Activated naive CD4-positive, alpha-beta T cell treated with anti-CD3 and anti-CD28 coated beads, Interleukin-2, amount 10 ng/mL, durations not matched to agents 7 days and 5 days (primary cell): ENCODE measurements at places on chromosomes 4 and X.

DNA sequence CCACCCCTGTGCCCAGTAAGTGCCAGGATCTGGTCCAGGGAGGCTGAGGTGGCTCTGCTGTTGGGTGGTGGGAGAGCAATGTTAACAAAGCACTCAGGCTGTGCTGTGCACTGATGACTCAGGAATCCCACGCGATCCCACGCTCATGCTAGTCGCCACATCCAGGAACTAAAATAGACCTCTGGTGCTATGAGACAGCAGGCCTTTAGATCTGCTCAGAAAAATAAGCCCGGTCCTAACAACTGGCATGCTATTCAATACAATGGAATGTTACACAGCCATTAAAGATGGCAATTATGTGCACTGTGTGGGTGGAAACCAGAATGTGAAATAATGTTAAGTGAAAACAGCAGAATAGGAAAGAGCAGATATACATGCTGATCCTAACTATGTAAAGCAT is 26.0 kb downstream of the ARL13A start:
- no peak for DNase-seq

DNA sequence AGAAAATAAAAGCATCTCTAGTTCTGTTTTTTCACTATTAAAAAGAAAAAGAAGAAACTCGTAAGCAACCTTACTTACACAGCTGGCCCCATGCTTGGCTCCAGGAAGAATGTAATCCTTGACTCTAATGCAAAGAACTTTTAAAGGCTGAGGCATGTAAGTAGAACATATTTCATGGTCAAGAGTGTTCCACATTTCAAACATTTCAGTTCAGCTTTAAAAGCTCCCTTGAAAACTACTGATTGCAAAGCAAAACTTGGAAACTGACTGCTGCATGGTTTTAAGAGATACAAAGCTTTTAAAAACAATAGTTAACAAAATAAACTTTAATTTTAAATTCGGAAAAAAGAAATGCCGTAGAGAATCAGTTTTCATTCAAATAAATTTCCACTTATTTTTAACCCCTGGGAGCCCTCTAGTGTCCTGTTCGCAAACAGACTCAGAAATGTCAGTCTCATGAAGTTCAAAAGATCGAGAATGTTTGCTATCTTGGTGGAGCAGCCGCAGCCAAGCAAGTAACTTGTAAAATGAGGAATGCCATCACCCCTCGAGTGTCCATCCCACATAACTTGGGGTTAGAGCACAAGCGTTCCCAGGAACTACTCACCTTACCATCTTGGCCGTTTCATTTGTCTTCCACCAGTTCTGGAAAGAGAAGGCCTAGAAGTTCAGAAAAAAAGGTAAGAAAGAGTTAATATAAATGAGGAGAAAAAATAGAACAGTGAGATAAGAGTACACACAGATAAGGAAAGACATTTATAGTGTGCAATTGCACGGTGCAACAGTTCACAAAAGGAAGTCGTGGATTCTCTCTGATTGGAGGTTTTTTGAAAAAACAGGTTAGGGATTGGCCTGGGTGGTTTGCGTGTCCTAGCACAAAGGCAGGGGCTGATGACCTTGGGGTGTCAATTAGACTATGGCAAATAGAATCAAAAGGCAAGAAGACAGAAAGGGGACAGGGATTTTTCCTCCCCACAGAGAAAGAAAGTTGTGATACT is at the start of gene GASK1B:
GASK1B (minus strand) TSS at position 765 of the 998 bp plus-strand sequence. CDS start 1,650 bp downstream, outside the sequence.
- no peak for DNase-seq

GRCh38 chr4:121216461-121216860 is 52.3 kb upstream of the TNIP3 start:
- DNase-seq: no peak

DNA sequence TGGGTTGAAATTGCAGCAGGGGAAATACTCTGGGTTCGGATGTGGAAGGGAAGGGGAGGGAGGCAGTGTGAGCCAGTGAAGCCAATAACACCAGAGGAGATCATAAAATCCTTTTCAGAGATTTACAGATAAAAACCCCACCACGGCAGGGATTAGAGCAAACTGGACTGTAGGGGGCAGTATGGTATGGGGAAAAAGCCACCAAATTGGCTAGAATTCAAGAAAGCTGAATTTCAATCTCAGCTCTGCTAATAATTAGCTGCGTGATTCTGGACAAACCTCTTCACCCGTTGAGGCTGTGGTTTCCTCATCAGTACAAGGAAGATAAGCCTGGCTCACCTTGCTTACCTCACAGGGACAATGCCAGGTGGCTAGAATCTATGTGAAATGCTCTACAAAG is 108.1 kb downstream of the ATG4A start:
- DNase-seq: no peak

- no peak for DNase-seq
Observed at GRCh38 chrX:1239681-1240142, 27.3 kb upstream of the CRLF2 start.
